ENCODE measurements at places on chromosomes 2 and 18.
A peak's percentile ranks its signal among the peaks of the same experiment; 100 is the strongest.

- DNase-seq = no peak
Observed at GRCh38 chr2:58502931-58503330, 261.8 kb upstream of the FANCL start.

DNA sequence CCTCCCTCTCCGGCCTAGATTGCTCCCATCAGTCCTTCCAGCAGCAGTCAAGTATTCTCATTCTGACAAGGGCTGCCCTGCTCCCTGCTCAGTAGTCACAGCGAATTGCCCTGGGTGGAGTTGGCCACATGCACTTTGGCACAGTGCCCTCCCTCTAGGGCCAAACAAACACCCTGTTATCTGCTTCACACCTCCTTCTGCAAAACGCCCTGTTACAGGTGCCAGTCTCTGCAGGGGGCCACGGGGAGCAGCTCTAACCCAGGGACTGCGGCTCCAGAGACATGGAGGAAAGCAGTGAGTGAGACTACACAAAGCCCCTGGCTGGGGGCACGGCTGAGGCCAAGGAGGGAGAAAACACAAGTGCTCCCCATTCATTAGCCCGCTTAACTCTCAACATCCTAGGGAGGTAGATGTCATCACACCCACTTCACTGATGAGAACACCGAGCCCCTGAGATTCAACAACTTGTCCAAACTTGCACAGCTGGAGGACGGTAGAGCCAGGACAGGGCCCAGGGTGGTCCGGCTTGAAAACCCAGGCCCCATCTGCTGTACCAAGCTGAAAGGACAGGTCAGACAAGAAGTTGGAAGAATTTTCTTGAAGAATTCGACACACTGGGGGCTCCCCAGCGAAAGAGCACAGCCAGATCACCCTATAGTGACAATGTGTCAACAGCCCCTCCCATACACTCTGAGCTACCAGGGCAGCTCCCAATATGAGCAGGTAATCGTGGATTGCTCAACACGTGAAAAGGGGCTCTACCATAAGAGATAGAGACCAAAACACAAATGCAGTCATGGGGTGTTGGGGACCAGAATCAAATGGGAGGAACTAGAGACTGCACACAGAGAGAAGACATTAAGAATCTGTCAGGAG, 8.7 kb upstream of the TFCP2L1 start:
- no peak for DNase-seq

- DNase-seq = peak; percentile 96
Observed at GRCh38 chr2:231715988-231716616, 7.8 kb downstream of the PTMA start.

- no peak for DNase-seq
Observed at GRCh38 chr2:46803547-46803878, 112.1 kb downstream of the MCFD2 start.

- no peak for DNase-seq
Observed at GRCh38 chr2:66436581-66437001, 1.7 kb downstream of the MEIS1 start.

- DNase-seq = no peak
Observed at GRCh38 chr2:48080534-48081316, 174.4 kb upstream of the FBXO11 start.

DNA sequence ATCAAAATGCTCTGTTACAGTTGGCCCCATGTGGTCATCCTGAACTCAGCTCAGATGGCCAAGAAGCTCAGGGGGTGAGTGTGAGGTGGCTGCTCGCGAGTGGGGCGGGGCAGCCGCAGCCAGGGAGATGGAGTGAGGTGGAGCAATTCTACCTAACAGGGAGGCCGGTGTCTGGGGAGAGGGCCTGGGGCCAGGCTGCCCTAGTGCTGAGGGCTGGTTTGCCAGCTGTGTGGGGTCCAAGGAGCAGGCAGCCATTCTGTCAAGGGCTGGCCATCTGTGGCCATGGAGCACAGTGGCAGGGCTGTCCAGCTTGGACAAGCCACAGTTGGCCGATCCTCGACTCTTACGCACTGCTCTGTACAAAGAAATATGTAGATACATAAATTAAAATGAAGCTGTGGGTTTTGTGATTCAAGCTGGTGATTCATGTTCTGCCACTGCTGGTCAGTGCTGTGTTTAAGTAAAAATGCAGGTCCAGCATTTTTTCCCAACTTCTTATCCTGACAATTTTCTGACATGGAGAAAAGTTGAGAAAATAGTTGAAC, 82.1 kb downstream of the HS6ST1 start:
- DNase-seq = peak; percentile 48

GRCh38 chr2:54534221-54534620, 78.1 kb downstream of the SPTBN1 start:
- DNase-seq = no peak

DNA sequence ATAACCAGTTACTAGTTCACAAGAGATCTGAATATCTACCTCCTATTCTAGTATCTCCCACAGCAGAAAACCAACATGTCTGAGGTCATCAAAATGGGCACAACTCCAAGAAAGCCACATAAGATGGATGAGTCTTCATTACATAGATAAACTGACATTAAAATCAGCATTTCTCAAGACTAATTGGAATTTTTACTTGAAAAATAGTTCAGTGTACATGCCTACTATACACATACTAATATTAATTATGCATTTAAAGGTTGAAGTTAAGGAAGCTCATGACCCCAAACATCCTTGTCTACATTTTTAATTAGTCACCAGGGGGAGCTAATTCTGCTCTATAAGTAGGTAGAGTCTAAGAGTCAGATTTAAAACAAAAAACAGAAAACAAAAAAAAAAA, 41.9 kb downstream of the ZNF521 start:
- no peak for DNase-seq

DNA sequence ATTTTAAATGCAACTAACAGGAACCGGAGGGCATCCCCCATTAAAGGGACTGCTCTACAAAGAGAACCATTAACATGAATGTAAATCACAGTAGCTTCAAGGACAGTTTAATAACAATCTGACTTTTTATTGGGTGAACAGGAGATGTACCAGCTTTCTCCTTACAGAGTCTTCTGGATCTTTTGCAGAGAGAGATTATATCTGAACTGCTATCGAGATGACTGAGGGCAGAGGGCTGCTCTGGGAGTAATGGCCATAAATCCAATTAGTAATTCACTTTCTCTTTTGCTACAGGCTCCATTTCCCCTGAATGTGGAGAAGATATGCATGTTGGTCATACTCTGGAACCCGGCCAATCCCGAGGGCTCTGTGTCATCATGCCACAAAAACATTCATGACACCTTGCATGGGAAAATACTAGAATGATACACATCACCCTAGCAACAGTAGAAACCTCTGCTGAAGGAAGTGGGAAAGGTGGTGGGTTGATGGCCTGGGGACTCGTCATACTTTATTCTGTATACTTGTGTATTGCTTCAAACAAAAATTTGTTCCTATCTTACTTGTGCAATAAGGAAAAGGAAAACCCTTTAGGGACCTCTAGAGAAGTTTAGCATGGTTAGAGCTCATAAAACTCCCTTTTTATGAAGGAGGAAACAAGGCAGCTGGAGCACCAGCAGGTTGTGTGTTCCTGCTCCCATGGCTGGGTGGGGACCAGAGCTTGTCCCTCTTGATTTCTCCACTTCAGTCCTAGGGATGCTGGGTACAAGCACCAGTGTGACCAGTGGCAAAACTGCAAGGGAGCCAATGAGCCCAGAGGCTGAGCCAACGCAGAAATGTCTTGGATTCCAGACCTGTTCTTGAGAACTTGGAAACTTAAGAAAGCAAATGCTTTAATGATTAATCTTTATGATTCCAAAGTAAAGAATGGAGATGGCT, 26.0 kb downstream of the CTAGE1 start:
- DNase-seq = peak; percentile 25

- peak; percentile 74 for DNase-seq
Observed at GRCh38 chr2:177241711-177242120, 22.8 kb downstream of the NFE2L2 start.

- no peak for DNase-seq
Observed at GRCh38 chr2:54803783-54804751, 80.6 kb downstream of the EML6 start.

DNA sequence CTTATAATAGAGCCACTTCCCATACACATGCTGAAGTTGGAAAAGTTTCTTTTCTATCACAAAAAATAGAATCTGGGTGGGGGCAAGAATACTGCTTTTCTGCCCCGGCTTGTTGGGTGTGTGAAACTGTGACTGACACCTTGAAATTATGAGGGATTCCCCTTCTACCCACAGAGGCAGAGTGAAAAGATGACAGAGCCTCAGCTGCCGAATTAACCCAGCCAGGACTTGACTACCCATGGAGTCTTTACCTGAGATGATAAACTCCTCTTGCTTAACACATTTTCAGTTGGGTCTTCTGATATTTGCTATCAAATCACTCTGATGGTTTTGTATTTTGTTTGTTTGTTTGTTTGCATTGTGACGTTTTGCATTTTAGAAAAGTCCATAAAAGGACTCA, 66.0 kb upstream of the PMAIP1 start:
- no peak for DNase-seq

DNA sequence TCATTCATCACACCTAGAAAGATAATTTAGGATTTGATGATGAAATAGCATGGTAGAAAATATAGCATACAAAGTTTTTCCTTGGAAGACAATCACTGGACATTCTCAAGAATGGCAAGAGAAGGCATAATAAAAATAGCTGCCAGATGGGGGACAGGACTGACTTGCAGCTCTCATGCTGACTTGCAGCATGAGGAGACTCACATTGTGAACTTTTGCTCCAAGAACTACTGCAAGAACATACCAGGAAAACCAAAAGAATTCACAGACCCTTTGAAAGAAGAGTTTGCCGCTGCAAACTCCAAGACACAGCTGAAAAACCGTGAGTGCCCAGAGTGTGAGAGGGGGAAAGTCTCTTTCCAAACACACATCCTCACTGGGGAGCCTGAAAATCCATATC, 47.0 kb downstream of the CRYGD start:
- DNase-seq = no peak

DNA sequence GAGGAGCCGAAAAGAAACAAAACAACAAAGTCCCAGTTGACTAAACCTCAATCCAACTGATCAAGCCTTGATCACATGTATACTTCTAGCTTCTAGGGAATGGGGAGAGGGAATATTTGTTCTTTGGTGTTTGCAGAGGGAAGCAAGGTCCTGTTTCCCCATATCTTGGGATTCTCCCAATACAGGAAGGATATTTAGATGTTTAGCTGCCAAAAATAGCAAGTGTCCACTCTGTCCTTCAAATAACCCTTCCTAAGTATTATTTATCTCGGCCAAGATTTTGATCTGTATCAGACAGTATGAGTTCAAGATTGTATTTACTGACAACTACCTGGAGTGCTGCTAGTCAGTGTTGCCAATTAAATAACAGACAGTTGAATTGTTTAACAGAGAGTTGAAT, 55.5 kb downstream of the TBR1 start:
- DNase-seq = no peak

GRCh38 chr2:237374284-237375060, 39.5 kb downstream of the COL6A3 start:
- DNase-seq = no peak

DNA sequence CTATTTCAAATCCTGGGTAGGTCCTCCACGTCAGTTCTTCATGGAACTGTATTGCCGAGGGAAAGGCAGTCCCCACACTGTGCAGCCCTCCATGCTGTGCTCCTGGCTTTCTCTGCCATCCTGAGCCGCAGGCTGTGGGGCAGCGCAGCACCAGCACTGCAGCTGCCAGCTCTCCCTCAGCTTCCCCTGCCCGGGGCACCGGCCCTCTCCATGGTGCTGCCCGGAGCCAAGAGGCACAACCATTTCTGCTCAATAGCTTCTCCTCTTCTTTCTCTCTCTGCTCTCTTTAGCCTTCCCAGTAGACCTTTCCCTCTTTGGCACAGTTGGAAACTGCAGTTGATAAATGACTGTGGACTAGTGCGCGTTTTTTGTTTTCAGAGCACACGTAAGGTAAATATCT, 12.1 kb downstream of the ANKRD23 start:
- DNase-seq = no peak

GRCh38 chr2:85133751-85134254, 611 bp downstream of the TCF7L1 start:
- peak; percentile 69 for DNase-seq

DNA sequence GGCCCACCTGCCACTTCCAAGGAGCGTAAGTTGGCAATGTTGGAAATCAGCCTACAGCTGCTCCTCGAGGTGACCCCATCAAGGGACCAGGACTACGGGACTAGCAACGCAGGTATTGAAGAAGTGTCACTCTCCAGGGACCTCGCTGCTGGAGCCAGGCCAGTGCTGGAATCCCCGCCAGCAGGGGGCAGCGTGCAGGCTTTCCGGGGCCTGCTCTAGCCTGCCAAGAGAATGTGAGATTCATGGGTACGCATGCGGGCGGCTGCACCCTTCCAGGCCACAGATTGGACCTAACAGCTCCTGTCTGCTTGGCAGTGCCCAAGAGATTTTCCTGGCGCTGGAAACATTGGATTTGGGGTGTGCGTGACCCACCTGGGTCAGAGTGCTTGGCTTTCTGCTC, 182.8 kb upstream of the RAB12 start:
- DNase-seq = peak; percentile 33

DNA sequence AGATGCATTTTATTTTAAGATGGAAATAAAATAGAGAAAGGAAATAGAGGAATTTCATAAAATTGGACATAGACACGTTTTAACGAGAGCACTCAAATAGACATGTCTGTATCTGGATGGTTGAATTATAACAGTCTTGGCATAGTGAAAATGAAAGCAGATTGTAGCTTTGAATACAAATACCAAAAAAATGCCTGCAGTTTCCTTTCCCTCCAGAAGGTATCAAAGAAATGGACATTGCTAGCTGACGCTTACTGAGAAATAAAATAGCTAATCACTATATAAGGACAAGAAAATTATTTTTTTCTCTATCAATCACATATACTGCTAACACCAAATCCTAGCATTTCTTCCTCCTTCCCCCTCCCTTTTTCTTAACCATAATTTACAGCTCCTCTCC, 11.4 kb upstream of the MAPRE2 start:
- DNase-seq = no peak

DNA sequence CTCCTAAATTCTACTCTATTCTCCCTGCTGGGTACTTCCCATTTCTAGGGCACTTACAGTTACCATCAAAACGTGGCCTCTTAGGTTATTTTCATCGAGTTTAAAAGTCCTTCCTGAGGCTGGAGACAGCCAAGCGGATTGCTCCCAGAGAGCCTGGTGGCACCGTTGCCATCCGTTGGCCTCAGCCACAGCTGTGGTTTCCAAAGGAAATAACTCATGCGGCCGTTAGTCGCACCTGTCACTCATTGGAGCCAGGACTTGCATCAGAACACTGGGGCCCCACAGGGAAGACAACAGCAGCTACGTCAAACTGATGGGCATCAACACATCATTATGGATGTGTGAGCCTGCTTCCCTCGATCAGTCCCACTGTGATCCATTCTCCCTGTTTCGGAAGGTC, 453.4 kb downstream of the BCL11A start:
- no peak for DNase-seq

GRCh38 chr18:74623047-74623816, 25.6 kb downstream of the ZNF407 start:
- no peak for DNase-seq

Measured in trophoblast cell (in vitro differentiated cells and primary cell).